ENCODE measurements at places on chromosomes 6 and 20.

GRCh38 chr20:19543101-19543500 is 215.0 kb upstream of the RIN2 start:
- no peak for DNase-seq

- no peak for DNase-seq
These were observed 403.2 kb downstream of the ARHGAP18 start for GRCh38 chr6:129306826-129307225.

- DNase-seq, result no peak
These were observed 158.4 kb downstream of the LY86 start for GRCh38 chr6:6746970-6747338.

- DNase-seq, result no peak
These were observed 94.2 kb downstream of the TBC1D7 start for GRCh38 chr6:13234130-13234529.

- DNase-seq, result no peak
These were observed 150.8 kb downstream of the AHI1 start for GRCh38 chr6:135346747-135347146.

GRCh38 chr6:134772671-134773360 is 177.1 kb downstream of the ALDH8A1 start:
- no peak for DNase-seq

- DNase-seq, result no peak
These were observed 2.2 kb downstream of the CLDN20 start for GRCh38 chr6:155265843-155266535.

- no peak for DNase-seq
These were observed 294.0 kb downstream of the TBC1D7 start for GRCh38 chr6:13034316-13034715.

DNA sequence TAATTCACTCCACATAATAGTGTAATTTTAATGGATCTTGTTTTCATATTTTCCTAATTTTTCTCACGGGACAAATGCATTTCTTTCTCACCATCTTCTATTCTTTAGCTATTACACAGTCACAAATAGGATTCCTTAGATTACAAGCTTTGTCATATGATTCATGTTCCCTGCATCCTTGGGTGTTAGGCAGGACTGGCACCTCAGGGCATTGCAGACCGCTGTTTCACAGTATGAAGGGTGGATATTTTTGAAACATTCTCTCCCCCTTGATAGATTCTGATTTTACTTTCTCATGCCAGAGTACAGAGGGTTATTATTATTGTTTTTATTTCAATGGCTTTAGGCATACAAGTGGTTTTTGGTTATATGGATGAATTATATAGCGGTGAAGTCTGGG is 602.5 kb downstream of the PHF3 start:
- no peak for DNase-seq

DNA sequence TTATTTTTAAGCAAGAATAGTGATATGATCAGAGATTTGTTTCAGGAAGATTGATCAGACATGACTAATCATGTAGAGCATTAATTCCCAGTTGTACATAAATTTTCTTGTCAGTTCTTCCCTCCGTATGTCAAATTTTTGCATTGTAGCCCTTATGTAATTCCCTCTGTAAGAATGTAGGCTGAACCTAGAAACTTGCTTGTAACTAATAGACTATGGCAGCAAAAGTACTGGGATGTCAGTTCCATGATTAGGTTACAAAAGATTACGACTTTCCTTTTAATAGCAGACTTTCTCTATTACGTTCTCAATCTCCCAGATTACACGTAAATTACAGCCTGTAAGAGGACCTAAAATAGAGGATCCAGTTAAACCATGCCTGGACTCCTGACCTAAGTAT is 79.4 kb upstream of the EPHA7 start:
- DNase-seq, result no peak

GRCh38 chr6:116682334-116682712 is 1.3 kb downstream of the KPNA5 start:
- DNase-seq, result no peak

DNA sequence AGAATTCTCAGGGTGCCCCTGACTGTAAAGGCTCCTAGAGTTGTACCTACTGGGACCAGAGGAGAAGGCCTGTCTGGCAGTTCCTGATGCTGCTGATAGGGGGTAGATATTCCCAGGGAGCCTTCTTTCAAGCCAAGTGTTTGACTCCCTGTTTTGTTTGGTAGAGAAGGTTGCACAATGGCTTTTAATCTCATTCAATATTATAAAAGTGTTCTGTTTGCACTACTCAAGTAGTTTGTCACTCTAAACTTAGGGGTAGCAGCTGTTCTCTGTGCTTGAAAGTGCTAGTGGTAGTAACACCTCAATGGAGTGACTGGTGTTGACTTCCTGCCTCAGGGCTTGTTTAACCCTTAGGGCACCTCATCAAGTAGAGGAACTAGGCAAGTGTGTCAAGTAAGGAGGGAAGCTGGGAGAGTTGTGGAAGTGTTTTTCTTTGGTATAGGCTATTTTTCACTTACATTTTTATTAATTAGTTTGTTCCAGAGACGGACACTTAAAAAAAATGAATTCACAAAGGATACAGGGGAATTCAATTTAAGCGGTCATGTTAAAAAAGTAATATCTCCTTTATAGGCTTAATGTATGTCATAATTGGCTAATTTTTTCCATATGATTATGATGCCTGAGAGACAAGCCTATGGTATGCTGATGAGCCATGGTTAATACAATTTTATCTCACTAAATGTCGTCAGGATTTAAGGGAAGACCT is 38.1 kb downstream of the BICRAL start:
- peak; percentile 45 for DNase-seq

DNA sequence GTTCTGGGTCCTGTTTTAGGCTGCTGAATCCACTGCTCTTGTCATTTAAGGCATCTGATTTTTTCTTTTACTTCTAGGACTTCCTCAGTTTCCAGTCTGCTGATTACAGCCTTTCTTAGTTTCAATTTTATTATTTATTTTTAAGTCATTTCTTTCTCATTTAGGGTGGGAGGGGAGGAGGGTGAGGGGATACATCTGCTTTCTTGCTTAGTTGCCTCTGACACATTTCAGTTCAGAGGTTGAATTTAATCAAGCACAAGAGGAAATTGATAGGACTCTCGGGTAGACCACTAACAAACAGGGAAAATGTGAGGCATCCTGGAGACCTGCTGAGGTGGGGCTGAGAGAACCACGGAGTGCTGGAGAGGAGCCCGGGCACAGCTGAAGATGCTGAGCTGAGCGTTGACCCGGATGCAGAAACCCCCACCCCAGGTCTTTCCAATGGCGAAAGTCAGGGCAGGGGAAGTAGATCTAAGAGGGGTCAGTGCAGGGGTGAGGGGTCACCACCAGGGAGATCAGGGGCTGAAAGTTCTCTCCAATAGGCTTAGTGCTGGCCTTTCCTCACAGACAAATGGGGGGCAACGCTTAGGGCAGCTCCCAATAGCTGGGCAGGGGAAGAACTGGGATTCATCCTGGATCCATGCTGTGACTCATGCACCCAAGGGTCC is 7.6 kb upstream of the TREML2 start:
- no peak for DNase-seq

DNA sequence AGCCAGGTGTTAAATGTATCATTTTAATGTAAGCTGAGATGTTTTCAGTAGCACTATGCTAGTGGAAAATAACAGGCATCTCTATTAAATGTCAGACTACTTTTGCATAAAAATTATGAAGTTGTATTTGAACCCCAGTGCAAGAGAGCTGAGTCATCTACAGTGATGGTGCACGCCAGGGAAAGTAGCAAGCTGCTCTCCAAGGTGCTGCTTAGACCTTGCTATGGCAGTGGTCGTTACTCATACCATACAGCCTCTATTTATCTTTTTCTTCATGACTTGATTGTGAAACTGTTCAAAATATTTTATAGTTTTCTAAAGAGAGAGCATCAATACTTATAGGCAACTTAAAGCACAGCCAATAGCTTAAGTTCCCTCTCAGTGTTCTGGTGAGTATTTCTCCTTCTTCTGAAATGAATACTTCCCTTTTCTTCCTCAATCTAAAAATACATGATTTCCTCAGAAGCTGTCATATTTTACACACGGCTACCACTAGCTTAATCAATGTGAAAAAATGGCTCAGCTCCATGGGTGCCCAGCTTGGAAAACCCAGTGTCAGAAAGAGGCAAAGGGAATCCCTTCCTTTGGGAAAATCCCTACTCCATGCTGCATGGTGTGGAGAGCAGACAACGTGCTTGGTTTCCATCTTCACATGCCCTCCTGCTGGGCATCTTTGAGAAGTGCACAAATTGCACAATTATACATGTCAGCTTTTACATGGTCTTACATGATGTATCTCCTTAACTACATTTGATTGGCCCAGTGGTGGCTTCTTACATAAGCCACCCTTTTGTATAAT is 105.6 kb downstream of the ELOVL4 start:
- DNase-seq, result no peak

GRCh38 chr6:12602951-12603672 is 113.5 kb upstream of the PHACTR1 start:
- DNase-seq, result no peak

- DNase-seq, result no peak
These were observed 296.3 kb downstream of the CDKAL1 start for GRCh38 chr6:20830576-20830975.

DNA sequence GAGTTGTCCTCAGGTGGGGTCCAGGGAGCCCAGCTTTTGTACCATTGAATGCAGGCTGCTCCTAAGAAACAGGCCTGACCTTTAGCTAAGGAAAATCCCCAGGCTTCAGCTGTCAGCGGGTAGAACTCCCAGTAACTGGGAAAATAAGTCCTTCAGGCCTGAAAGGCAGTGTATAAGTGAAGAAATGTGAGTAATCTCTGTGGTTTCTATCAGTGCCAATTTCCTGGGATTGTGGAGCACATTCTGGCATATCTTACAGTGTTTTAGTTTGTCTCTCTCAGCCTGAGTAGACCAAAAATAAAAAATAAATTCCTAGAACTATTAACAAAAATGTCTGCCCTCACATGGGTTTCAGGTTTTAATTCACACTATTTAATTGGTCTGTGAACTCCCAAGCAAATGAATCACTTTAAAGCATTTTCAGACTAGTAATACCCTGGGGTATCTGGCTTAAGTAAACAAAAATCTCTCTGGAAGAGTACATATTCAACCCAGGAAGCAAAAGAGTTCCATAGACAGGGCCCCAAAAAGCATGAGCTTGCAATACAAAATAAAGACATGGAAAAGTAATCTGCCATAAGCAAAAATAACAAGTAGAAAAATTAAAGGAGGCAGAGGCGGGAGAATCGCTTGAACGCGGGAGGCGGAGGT is 566.2 kb upstream of the NOX3 start:
- DNase-seq, result no peak

GRCh38 chr6:161954699-161955276 is 680.9 kb upstream of the AGPAT4 start:
- DNase-seq, result no peak

GRCh38 chr6:144797881-144798589 is 512.9 kb downstream of the UTRN start:
- DNase-seq, result no peak

DNA sequence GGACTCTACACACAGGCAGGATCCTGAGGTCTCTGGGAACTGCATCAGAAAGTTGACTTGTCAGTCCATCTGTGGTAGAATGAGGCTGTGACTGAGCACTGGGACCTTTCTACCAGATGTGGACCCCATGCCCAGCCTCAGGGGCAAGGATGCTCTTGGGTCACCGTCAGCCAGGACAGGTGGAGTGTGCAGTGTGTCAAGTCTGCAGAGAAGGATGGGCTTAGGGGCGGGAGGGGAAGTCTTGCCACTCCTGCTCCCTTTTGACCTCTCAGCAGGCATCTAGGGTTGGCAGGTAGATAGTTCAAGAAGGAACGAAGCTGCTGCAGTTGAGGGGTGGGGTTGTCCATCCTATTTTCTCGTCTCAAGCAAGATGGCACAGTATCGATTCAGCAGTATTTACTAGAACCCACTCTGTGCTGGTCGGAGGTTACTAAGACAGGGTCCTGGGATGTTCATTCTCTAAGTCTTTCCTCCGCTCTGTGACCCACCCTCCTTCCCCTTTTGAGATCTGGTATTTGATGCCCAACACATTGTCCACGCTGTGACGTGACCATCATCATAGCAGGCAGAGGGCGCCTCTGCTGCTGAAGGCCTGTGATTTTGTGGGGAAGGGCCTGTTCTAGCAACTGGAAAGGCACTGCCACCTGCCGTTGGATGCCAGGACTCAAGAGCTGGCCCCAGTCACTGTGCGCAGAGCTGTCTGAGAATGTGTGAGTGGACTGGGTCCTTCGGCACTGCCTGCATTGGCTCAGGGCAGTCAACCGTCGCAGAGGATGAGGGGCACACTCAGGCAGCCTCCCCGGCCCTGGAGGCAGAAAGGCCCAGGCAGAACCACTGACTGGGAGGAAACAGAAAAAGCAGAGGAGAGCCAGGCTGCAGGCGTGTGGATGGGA is 23.2 kb downstream of the RBCK1 start:
- DNase-seq, result peak; percentile 33

DNA sequence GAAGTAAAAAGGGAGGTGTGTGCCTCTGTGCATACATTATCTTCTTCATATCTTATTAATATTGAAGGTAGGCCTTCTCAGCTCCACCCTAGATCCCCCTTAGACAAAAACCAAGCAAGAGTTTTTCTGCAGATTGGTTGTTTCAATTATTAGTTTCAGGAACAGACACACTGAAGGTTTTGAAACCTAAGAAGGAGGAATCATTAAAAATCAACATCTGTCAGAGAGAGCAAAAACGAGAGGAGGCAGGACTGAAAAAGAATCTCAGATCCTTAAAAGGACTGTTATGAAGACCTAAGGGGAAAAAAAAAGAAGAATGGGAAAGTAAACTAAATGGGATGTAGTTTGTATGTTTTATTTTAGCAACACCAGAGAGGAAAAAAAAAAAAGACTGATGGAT is 560.8 kb upstream of the JAG1 start:
- no peak for DNase-seq

DNA sequence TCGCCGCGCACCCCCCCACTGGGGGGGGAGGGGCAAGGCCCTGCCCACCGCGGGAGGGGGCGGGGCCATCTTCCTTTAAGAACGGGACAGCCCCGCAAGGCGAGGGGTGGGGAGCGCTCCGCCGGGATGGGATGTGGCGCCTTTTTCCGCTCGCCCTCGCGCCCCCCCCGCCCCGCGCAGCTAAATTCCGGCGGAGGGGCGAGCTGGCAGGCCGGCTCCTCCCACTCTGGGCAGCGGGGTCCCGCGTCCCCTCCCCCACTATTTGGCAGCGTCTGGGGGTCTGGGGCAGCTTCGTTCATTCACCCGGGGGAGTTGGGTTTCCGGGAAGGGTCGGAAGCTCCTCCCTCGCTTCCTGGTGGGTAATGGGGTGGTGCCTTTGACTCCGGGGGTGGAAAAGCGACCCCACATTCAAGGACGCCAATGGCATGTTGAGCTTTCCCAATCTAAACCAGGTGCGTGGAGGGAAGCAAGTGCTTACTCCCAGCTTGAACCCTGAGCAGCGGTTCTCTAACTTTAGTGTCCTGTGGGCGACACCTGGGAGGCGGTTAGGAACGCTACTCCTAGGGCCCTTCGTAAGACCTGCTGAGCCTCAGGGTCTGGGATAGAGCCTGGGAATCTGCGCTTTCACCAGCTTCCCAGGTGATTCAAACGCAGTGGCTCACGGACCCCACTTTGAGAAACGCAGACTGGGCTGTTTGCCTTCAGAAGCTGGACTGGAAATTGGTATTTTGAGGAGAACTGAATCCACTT is 927 bp downstream of the ASXL1 start:
- DNase-seq, result no peak

- no peak for DNase-seq
These were observed 664.7 kb downstream of the RFPL4B start for GRCh38 chr6:113011801-113012200.
